Hematopoietic multipotent progenitor cell (in vitro differentiated cells): ENCODE measurements at places on chromosomes 12 and 14. TPM values are rescaled to one million over a fixed set of nuclear protein-coding genes. Genes with fewer than 3 reads are reported as not detected.
A peak's percentile ranks its signal among the peaks of the same experiment; 100 is the strongest.

Gene GPRC5A
- 0.27 TPM for total RNA-seq

Gene SDS
- total RNA-seq = not detected

Gene ZNF10
- 21.5 TPM for total RNA-seq

Gene PAPLN
- total RNA-seq = 1.6 TPM

DNA sequence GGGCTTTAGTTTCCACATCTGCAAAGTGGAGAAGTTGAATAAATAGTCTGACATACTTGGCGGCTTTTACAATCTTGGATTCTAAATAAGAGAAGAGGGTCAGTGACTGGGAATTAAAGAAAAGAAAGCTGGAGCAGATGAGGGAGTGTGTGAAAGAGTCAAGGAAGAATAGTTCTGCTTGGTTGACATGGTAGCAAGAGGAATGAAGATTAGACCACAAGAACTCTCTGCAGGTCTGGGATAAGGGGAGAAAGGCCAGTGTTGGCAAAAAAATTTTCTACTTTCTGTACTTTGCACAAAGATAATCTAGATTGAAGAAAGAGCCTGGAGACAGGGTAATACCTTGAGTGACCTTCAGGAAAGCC is 5.9 kb downstream of the ITGB7 start:
- DNase-seq = no peak

- DNase-seq = no peak
These were observed 915.9 kb downstream of the SLC6A15 start for GRCh38 chr12:83996671-83997070.

GRCh38 chr14:67413806-67414769 is 2.1 kb upstream of the PLEK2 start:
- DNase-seq = peak; percentile 83

- no peak for DNase-seq
These were observed 67.9 kb upstream of the LIN7A start for GRCh38 chr12:81005606-81006005.

DNA sequence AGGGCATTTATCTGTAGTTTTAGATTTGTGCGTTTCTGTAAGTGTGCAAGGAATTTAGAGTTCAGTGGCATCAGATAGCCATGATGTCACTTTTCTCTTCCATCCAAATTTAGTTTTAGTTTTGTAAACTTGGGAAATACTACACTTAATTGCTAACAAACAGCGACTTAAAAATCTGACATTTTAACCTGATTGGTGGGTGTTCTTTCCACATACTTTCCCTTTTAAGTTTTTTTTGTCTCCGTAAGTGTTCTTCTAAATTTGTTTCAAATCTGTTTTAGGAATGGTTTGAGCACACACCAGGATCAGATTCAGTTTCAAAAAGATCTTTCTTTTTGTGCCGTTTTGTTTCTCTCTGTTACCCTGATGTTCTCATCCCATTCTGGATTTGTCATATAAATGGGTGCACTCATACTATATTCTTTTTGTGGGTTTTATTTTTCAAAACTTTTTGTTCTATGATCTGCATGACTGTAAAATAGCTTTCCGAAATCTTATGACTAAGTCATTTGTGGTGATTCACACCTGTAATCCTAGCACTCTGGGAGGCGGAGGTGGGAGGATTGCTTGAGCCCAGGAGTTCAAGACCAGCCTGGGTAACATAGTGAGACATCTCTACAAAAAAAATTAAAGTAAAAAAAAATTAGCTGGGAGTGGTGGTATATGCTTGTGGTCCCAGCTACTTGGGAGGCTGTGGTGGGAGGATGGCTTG is 58.9 kb downstream of the FBXO34 start:
- DNase-seq = no peak

- no peak for DNase-seq
These were observed 8.6 kb downstream of the SPRYD4 start for GRCh38 chr12:56476972-56477432.

GRCh38 chr12:89697296-89697695 is 11.3 kb downstream of the ATP2B1 start:
- DNase-seq = no peak

DNA sequence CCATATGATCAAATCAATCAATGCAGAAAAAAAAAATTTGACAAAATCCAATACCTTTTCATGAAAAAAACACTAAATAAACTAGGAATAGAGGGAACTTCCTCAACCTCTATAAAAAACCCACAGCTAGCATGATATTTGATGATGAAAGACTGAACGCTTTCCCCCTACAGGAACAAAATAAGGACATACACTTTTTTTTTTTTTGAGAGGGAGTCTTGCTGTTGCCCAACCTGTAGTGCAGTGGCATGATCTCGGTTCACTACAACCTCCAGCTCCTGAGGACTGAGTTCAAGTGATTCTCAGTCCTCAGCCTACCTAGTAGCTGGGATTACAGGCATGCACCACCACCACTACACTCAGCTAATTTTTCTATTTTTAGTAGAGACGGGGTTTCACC is 17.9 kb upstream of the CAMKK2 start:
- no peak for DNase-seq
